ENCODE measurements at places on chromosomes 1 and 21.

DNA sequence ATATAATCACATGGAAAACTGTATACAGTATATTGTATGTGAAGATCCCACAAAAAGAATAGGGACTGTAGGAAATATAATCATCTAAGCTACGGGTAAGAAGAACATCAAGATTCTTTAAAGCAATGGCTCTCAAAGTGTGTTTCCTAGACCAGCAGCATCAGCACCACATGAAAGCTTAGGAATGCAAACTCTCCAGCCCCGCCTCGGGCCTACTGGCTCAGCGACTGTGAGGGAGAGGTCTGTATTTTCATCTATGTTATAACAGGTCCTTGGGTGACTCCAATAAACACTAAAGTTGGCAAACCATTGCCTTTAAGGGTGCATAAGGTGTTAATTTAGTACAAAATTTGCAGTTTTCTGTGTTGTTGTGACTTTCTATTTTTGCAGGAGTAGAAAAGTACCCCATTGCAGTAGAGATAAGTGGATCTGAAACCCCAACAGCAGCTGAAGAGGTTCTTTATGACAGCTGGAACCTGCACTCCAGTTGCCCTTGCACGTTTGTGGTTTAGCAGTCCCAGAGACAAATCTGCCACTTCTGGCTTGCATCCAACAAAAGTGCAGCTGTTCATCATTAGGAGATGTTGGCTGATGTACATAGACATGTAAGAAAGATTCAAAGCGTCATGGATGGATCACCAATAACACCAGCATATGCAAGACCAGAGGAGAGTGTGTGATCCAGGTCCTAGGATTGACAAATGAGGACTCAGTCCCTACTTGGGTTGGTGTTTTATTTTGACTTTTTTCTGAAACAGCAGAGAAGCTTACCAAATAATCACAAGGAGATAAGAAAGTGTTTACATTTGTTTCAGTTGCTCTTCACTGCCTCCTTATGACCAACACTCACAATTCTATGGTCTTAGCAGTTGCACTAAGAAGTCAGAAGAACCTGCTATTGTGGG lies 15.9 kb upstream of the IFNAR1 start:
- no peak for DNase-seq

GRCh38 chr1:87833166-87833565 lies 504.5 kb downstream of the LMO4 start:
- DNase-seq: no peak

DNA sequence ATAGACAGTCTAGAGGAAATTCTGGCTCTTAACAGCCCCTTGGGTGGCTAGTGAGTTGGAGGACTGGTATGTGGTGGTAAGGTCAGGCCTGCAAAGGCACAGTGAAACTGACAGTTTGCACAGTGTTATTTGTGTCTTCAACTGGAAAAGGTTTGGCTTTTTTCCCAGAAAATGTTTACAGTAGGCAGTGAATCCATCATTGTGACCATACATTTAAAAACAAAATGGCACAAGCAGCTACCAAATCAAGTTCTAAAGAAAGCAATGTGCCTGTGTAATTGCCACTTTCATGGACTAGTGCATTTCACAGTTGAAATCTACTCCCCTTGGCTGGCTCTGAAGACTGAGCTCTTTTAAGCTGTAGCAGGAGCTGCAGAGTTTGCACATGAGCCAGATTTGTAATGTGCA lies 24.8 kb downstream of the ATPAF1 start:
- DNase-seq: no peak

- DNase-seq: peak; percentile 50
Observed at GRCh38 chr1:39609618-39610331, 29.7 kb downstream of the HEYL start.

- DNase-seq: peak; percentile 59
Observed at GRCh38 chr21:34693192-34693810, 24.5 kb downstream of the CLIC6 start.

DNA sequence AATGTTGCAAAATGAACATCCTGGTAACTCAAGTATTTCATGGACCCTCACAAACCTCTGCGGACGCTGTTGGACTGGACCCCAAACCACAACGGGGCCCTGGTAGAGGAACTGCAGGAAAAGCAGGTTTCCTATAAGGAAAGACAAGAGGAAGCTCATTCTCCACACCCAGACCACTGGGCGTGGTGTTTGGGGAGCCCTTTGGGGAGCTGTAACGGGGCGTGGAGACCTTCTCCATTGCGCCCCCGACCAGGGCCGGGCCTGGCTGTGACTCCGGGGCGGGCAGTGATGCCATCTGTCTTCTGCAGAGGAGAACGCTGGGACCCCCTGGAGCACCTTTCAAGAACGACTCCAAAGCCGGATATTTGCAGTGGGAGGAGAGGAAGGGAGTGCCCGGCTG lies 30.0 kb upstream of the AGPAT3 start:
- DNase-seq: no peak

- DNase-seq: no peak
Observed at GRCh38 chr21:33069994-33070743, at the start of gene OLIG1. TSS of gene OLIG1 (plus strand) at chr21:33070141. CDS start at chr21:33070247, 106 bp downstream.
